Globus pallidus (tissue), 1 donor: ENCODE measurements at places on chromosomes 3 and 15.

DNA sequence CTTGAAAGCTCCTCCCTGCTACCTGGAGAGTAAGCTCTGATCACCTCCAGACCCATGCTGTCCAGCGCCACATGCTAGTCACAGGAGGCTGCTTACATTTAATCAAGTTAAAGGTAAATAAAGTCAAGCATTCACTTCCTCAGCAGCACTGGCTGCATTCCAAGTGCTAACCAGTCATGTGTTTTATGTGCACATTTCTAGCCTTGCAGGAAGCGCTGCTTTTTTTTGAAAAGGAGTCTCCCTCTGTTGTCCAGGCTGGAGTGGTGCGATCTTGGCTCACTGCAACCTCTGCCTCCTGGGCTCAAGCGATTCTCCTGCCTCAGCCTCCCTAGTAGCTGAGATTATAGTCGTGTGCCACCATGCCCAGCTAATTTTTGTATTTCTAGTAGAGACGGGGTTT, 279.2 kb downstream of the GABRG3 start:
- no peak for DNase-seq

DNA sequence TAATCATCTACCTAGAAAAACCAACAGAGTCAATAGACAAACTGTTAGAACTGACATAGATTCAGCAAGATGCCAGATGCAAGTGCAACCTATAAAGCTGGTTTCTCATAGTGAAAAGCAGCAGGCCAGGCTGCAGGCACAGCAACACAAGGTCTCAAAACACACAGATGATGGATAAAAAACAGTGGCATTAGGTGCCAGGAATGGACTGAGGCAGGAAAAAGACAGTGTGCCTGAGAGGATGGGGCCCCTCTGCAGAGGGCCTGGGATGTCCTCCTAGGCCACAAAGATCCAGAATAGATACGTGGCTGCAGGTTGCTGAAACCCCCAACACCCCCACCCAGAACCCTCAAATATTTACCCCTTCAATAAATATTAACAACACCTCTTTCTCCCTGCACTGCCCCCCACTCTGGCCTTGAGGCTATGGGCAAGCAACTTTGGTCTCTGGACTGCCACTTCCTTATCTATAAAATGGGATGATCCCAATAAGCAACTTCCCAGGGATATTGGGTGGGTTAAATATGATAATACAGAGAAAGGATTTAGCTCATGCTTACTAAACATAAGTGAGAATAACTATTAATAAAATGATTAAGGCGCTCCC, 35.2 kb upstream of the FGD5 start:
- DNase-seq, result no peak

- DNase-seq, result peak; percentile 76
These were observed at the start of the genes MST1 and RNF123 for GRCh38 chr3:49689046-49689907. MST1 (minus strand) TSS chr3:49689474; CDS start chr3:49688691, 783 bp downstream. RNF123 (plus strand) TSS chr3:49689557; CDS start chr3:49691166, 1,609 bp downstream.

GRCh38 chr15:90018216-90018831, 17.2 kb downstream of the ZNF710 start:
- no peak for DNase-seq

- DNase-seq, result no peak
These were observed 524.7 kb downstream of the GRM7 start for GRCh38 chr3:7385635-7386034.

DNA sequence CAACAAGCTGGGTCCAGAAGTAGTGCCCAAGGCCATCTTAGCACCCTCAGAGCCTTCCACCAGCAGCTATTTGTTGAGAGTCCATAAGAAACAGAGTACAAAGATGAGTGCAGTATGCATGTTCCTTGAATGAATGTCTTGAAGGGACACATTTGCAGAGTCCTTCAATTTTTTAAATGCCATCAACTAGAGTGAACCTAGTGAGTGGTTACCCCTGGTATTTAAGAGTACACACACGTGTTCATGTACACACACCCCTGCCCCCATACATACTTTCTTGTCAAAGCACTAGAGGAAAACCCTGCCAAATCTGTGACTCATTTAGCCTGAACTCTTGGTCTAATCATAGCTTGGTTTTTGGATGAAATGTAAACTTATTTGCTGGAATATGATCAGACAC, 84.5 kb upstream of the GALNT15 start:
- DNase-seq, result no peak

DNA sequence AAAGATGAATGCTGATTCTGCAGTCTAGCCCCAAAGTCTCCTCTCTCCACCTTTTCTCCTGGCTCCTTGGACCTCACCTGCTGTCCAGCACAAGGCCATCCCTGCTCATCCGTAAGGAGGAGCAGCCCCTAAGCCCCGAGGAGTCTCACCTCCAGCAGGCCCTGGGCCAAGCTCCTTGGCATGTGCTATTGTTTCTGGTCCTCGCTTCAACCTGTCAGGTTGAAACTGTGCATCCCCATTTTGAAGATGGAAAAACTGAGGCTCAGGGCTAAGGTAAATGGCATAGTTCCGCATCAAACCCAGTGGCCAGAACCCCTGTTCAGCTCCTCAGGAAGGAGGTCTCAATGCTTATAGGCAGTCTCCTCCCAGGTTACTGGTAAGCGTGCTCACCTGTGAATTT, 26.1 kb downstream of the CHDH start:
- DNase-seq, result no peak

GRCh38 chr3:194205675-194206133, 69.8 kb downstream of the HES1 start:
- no peak for DNase-seq

DNA sequence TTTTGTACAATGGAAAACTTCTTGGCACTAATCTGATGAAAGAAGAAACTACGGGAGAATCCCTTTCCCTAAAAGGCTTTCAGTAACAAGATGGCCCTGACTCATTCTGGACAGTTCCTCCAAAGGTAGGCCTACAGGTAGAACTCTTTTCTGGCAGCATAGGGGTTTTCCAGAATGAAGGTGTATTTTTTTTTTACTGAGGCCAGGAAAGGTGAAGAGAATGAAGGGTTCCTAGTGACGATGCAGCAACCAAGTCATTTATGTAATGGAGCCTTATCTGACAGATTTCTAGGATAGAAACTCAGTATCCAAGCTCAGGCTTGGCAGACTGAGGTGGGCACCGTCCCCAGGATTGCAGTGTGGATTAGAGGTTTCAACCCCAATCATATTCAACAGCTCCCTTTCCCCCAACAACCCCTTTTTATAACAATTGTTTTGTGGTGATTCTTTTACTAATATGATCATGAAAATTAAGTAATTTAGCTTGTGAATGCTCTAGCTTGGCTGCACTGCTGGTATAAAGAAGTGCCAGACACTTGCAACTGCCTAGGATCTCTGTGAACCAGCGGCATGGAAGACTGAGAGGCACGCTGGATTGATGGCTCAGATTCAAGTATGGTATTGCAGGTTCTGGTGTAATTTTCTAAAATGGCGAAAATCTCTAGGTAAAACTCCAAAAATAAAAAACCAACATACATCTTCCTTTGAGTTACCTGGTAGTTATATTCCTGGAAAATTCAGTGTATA, 8.7 kb upstream of the TRIM69 start:
- DNase-seq, result no peak

GRCh38 chr3:159319156-159319555, 517.3 kb downstream of the MFSD1 start:
- DNase-seq, result peak; percentile 8

GRCh38 chr15:46778876-46779275, 938.4 kb upstream of the SEMA6D start:
- no peak for DNase-seq

DNA sequence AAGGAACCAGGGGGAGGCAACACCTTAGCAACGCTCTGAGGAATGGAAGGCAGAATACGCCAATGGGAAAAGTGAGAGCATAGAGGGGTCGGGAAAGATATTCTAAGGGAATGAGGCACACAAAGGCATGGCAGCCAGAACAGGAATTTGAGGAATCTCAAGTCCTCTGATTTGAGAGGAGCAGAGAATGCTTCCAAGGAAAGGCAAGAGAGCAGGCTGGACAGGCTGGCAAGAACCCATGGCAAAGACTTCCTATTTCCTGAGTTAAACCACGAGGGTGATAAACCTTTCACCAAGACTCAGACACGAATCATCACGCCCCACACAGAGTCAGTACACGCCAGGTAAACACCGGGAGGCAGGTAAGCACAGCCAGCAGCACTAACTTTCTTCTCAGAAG, 109.8 kb downstream of the IGF2BP2 start:
- DNase-seq, result no peak

DNA sequence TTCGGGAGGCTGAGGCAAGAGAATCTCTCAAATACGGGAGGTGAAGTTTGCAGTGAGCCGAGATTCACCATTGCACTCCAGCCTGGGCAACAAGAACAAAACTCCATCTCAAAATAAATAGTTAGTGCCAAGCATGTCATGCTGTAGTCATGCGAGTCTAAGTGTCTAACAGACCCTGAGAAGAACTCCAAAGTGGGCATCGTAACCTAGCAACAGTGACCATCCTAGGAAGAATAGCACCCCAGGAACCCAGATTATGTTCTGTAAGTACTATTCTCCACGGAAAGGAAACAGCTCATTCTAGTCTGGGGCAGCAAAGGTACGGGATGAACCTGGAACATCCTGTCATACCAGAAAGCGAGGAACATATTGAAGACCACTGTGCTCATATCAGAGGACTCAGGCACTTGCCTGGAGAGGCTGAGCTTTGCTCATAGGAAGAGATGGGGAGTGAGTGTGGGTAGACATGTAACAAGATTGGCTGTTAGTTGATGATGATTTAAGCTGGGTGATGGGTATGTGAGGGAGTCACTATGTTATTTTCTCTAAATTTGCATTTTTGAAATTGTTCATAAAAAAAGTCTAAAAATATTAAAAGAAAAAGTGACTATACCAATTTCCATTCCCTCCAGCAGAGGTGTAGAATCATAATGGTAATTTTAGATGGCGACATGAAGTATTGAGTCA, 31.7 kb downstream of the BCL2L10 start:
- no peak for DNase-seq

DNA sequence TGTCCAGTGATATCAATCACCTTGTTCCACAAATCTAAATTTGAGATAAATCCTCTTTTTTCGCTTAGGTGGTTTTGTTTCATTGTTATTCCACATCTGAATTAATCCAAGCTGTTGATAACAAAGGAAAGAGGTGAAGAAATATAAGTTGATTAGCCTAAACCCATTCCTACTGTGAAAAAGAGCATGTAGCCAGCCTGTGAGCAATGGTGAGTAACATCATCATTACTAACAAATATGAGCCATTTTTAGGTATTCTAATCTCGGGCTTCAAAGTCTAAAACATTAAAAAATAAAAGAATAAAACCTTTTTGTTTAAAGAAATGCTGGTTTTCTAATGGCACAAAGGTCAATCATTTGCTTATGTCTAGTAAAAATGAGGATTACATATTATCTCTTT, 52.1 kb upstream of the P3H2 start:
- DNase-seq, result no peak

GRCh38 chr3:148329481-148330235, 368.0 kb upstream of the AGTR1 start:
- DNase-seq, result peak; percentile 19

GRCh38 chr3:134132961-134133360, 103.2 kb upstream of the SLCO2A1 start:
- no peak for DNase-seq

- DNase-seq, result no peak
These were observed 20.5 kb downstream of the CCR9 start for GRCh38 chr3:45906681-45907407.

- no peak for DNase-seq
These were observed 98.9 kb downstream of the DNAJB8 start for GRCh38 chr3:128367761-128368160.

GRCh38 chr15:90637693-90638092, 79.5 kb upstream of the BLM start:
- DNase-seq, result no peak

DNA sequence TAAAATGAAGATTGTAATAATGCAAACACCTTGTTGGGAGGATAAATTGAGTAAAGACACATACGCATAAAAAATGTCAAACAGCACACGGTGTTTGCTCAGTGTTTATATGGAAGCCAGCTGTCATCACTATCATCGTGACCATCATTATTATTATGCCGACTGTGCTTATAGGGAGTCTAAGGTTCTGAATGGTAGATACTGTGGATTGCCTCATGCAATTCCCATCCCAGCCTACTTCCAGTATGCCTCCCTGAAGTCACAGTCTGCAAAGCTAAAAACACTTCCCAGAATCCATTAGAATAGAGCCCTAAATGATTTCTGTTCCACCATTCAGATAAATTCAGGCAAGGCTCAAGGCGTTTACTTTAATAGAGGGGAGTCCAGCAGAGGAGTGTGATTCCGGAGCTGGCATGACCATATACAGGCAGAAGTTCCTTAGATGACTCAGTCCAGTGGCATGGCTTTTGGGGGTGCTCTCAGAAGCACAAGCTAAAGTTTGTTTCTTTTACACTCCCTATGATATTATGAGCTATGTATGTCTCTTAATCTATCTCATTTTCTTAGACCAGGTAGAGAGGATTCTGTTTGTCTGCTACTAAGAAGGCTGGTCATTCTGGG, 148.7 kb downstream of the MEX3B start:
- no peak for DNase-seq

DNA sequence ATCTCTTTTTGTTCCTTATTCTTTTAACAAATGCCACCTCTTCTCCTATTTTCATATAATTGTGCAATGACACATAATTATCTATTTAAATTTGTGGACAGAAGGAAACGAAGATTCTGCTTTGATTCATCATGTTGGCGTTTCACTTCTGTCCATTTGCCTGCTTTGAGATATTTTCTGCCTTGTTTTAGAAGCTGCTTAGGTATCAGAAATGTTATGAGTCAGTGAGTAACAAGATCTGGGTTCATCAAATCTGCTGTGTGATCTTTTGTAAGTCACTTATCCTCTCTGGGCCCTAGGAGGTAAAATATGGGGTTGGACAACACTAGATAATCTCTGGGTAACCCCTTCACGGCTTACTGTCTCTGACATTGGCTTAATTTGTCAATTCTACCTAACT, 7.3 kb upstream of the MINDY4B start:
- no peak for DNase-seq

- DNase-seq, result peak; percentile 83
These were observed 1.4 kb upstream of the ROBO2 start for GRCh38 chr3:77038468-77038929.

- no peak for DNase-seq
These were observed 36.1 kb downstream of the PTH1R start for GRCh38 chr3:46913644-46914043.

GRCh38 chr3:25495726-25496253, 67.7 kb downstream of the RARB start:
- no peak for DNase-seq

- no peak for DNase-seq
These were observed 481 bp upstream of the CRYBG3 start for GRCh38 chr3:97821287-97821773.
